Naive thymus-derived CD8-positive, alpha-beta T cell (primary cell): ENCODE measurements at places on chromosomes 3 and 15.
A peak's percentile ranks its signal among the peaks of the same experiment; 100 is the strongest.

- DNase-seq = peak; percentile 20
These were observed at the start of gene IL17RE for GRCh38 chr3:9902372-9903237. IL17RE (plus strand) TSS chr3:9902848; CDS start chr3:9902933, 85 bp downstream.

DNA sequence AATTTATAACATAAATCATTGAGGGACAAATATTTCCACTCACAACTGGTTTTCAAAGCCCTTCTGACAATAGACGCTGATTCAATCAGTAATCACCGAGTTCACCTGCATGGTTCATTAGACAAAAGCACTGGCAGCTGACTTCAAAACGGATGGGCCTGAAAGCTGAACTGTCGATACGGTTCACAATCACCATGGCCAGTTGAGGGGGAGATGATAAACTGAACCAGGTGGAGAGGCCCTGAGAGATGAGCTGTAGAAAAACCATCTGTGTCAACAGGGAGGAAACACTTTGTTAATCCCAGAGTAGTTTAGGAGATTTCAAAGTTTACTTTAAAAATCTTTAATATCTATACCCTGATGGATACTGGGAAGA lies 75.0 kb downstream of the PEX5L start:
- DNase-seq = no peak

DNA sequence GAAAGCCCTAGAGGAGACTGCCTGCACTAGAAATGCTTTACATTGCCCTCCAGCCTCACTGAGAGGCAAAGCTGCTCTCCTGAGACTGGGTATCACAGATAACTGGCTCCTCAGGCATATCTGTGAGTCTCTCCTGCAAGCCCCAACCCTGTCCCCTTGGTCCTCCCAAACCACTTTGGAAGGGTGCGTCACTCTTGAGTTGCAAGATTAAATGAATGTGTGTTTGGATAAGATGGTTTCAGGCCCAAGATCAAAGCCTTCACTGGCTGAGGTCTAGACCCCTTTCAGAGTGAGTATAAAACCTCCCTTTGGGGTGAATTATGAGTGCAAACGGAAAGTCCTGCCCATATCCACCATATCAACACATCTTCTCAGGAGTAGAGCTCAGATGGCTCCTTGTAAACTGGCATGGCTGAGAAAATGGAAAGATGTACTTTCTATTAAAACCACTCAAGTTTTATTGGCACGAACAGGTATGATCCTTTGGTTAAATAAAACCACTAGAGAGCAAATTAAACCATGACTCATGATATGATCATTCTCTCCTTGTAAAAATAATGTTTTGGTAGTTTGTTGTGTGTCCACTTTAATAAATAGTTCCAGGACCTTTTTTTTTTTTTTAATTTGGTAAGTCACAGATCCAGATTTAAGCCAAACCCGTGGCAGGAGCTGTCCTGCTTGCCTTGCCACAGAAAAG lies 164.0 kb downstream of the CHST2 start:
- DNase-seq = no peak

GRCh38 chr3:46987319-46987742 lies 7.9 kb downstream of the NBEAL2 start:
- DNase-seq = no peak

GRCh38 chr3:115790759-115791158 lies 167.4 kb downstream of the GAP43 start:
- no peak for DNase-seq

DNA sequence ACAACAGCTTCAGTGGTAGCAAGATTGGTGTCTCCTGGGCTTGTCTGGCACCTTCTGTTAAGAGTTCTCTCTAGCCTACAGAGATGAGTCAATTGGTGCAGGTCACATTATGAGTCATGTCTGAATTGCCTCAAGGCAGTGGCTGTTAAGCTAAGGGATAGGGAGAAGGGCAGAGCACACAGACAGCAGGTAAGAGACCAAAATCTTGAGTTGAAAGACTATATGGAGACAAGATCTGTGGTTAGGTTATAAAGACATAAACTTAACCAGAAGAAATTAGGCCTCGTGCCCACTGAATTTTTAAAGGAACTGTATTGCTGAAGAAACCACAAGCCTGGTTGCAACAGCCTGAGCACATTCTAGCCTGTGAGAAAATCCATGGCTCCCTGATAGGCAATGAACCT lies 19.2 kb upstream of the KPNA1 start:
- DNase-seq = no peak

GRCh38 chr3:189001559-189001958 lies 170.2 kb upstream of the TPRG1 start:
- DNase-seq = no peak

GRCh38 chr15:80577552-80578205 lies 117.4 kb upstream of the ABHD17C start:
- no peak for DNase-seq

- DNase-seq = no peak
These were observed 59.1 kb downstream of the RGMA start for GRCh38 chr15:93029836-93030429.

- no peak for DNase-seq
These were observed 21.4 kb downstream of the CHL1 start for GRCh38 chr3:217948-218347.

- no peak for DNase-seq
These were observed 157.3 kb upstream of the LRRN1 start for GRCh38 chr3:3641877-3642455.

DNA sequence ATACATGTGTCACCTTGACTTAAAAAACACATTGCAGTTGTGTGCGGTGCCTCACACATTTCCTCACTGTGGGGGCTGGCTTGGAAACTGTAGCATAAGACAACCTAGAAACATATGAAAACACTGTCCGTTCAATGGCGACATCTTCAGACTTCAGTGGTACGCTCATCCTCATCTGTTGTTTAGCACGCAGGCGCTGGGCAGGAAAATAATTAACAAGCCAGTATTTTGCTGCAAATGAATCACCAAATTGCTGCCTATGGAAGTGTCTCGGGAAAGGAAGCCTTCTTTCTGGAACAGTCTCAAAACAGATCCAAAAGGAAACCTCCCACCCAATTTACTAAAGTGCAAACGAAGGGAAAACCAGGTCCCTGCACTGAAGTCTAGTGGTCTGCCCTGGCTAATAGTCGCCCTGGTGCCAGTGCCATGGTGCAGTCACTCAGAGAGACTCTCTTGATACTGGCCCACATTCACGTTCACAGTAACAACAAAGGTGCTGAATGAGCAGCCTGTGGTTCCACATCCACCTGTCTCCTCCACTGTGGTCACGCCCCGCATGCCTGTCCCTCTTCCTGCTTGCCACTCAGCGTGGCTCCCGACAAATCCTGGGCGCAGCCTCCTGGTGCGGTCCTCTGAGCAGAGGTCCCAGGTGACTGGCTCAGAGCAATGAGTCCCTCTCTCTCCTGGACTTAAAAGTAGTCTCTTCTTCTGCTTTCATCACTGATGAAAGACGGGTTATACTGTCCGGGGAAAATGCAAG lies 35.6 kb upstream of the MUC13 start:
- DNase-seq = no peak

DNA sequence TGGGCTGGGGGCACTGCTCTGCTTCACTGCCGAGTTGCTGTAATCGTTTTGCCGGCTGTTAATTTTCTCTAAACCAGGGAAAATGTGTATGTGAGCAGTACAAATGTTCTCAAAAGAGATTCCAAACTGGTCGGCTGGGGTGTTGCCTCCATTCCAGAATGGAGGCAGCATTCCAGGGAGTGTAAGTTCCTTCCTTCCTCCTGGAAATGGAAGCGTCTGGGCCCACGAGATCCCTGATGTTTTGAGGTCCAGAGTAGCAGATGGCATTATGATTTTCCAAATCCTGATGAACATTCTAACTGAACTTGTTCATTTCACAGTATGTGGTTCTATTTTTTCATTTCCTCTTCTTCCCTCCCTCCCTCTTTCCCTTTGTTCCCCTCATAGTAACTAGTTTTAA lies 64.4 kb upstream of the SKOR1 start:
- DNase-seq = no peak

DNA sequence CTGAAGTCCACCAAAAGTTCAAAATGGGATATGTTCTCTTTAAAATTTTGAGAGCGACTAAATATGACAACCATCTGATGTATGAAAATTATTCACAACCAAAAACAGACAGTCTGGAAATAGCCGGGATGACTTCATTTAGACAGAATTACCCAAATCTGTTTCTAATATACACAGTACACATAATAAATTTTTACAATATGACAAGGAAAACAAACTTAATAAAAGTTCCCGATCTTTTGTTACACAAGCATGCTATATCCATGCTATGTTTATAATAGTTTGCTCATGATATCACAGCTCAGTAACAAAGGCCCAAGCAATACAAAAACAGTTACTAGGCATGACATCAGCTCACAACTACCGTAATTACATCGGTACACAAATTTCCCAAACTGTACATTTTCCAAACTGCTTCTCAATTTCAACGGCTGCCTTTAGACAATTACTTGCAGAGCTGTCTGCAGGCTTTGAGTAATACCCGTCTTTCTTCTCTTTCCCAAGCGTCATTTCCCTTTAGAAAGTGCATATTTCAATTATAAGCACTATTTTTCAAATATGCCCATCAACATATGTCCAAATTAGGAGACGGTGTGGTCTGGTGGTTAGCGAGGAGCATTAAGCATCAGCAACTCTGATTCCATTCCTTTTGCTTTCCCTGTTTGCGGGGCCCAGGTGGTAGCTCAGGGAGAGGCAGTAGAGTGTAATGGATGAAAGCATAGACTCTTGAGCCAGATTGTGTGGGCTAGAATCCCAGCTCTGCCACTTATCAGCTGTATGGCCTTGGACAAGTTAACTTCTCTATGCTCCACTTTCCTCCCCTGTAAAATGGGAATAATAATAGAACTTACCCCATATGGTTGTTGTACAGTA lies 481.2 kb downstream of the FOXP1 start:
- DNase-seq = no peak
